ENCODE measurements at places on chromosomes 2 and 18.

DNA sequence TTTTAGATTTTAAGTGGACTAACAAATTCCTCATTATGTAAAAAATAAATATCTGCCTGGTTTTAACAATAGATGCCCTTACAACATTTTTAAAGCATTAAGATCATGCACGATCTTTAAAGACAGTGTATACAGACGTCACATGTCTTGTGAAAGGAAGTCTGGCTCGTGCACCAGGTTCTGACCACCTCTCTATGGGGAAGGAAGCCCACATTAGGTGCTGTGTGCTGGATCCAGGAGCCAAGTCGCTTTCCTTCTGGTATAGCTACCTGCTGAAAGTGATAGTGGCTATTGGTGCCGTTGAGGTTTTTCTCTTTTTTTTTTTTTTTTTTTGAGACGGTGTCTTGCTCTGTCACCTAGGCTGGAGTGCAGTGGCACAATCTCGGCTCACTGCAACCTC, 116.5 kb downstream of the NCK2 start:
- DNase-seq, result no peak

DNA sequence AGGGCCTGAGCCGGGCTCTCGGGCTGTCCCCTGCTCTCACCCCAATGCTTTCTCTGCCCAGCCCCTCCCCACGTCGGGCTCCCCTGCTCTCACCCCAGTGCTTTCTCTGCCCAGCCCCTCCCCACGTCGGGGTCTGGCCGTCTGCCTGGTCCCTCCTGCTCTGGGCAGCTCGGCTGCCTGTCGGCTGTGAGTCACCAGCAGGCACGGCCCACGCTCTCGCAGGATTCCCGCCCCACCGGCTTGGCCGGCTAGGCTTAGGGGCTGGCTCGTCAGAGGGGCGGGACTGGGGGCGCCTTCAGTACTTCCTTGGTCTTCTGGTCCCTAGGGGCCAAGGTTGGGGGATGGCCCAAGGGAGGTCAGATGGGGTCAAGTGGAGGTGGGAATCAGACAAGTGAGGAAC, 3.3 kb downstream of the BOK start:
- DNase-seq, result no peak

DNA sequence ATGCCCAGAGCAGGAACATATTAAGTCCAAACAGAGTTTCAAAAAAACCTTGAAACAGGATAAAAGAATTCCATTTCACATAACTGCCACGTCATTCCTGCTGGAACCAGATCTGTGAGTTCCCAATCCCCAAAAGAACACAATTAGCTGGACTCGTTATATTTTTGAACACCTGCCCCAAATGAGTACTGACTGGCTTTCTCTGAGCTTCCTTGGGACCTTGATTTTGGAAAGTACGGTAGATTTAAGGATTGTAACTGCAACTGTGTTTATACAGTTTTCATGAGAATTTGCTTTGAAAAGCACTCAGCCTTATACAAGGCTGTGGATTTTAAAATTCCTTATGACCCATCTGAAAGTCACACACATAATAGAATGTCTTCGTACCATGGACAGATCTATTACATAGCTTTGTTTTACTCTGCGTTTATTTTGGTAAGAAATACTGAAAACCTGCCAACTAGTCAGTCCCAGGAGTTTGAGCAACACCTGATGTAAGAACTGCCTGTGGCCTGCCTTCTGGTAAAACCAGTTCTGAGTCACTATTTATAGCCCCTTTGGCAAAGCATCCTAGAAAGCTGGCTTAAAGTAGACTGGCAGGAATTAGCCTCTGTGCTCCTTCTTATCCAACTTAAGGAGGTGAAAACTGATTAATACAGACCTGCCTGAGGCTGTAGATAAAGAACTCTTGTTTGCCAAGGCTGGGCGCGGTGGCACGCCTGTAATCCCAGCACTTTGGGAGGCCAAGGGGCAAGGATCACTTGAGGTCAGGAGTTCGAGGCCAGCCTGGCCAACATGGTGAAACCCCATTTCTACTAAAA, 48.1 kb downstream of the MERTK start:
- no peak for DNase-seq

DNA sequence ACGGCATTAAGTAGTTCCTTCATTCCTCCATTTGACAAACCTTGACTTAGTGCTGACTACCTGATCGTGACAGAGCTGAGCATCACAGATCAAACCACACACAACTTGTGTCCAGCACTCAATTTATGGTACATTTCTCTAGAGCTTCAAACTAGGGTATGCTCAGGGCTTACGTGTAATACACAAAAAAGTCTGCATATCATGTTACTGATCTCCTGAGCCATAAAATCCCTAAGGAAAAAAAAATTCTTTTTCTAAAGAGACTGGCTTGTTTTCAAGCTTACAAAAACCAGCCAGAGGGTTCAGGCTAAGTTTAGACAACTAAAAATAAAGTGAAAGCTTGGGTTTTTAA, 88.0 kb upstream of the ALKAL2 start:
- DNase-seq, result no peak

GRCh38 chr2:134216152-134216829, 37.6 kb upstream of the MGAT5 start:
- DNase-seq, result no peak

GRCh38 chr2:25372405-25373268, 30.9 kb upstream of the DNMT3A start:
- no peak for DNase-seq

GRCh38 chr18:72613534-72613930, 69.4 kb upstream of the CBLN2 start:
- DNase-seq, result no peak

- DNase-seq, result no peak
Measured at GRCh38 chr2:241613017-241613780, 23.8 kb downstream of the THAP4 start.

DNA sequence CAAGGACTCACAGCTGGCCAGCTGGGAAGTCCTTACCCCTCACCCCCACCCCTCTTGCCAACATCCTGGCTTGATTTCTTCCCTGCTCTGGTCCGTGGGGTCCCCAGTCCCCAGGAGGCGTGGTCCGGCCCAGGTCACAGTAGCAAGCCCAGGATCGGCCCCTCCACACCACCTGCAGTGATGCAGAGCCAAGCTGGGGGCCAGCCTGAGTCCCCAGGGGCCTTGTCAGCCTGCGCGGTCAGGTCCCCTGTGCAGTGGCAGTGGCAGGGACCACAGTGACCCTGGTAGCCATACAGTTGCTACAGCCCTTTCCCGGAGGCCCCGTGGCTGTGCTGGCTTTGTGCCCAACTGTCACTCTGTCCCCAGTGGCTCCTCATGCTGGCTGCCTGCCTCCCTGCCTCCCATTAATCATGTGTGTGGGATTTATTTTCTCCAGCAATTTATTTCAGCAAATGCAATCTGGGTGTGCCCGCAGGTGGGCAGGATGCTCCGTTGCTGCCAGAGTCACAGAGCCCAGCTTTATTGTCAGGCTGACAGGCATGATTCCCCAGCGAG, 8.8 kb upstream of the PRSS56 start:
- no peak for DNase-seq

DNA sequence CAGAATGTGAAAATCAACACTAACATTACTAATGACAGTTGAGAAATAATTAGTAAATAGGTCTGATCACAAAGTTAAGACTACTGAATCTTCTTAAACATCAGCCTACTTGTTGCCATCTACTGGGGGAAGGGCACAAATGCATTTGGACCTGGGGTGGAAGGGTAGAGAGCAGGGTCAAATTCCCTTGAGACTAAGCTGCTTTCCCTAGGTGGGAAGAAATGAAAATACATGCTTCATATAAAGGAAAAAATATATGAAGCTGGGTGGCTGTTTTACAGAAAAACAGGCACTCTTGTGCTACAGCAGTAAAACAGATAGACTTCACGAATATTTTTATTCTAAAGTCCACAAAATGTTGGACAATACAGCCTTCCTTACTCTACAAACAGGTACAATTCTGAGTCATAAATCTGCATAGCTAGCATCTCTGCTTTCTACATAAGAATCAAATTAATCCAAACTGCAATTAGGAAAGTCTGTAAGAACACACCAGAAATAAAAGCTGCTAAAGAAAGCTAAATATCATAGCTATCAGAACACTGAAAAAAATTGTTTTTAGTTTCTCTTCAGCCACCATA, 10.9 kb downstream of the TRIP12 start:
- no peak for DNase-seq

DNA sequence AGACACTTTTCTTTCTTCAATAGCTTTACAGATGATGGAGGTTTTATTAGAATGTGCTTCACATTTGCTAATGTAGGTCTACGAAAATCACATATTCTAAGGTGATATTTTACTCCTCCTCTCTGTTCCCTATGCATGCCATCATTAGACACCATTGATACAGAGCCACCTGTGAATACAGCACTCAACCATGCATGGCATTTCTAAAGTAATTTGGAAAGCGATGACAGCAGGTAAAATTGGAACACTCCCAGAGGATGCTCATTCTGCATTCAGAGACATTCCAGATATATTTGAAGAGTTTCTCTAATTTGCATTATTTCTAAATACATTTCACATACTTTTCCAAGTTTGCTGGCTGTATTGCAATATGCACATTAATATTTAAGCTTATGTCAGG, 65.3 kb upstream of the RIT2 start:
- no peak for DNase-seq

DNA sequence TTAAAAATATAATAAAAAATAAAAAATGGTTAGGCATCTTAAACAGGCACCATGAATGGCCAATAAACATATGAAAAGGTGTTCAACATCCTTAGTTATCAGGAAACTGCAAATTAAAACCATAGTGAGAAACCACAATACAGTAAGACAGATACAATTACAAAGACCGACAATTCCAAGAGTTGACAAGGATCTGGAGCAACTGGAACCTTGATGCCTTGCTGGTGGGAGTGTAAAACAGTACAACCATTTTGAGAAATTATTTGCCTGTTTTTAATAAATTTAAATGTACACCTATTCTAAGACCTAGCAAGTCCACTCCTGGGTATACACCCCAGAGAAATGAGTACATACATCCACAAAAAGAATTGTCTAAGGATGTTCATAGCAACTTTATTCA, 49.1 kb downstream of the NGEF start:
- DNase-seq, result no peak

- DNase-seq, result no peak
Measured at GRCh38 chr2:136134126-136134525, 16.2 kb upstream of the CXCR4 start.

DNA sequence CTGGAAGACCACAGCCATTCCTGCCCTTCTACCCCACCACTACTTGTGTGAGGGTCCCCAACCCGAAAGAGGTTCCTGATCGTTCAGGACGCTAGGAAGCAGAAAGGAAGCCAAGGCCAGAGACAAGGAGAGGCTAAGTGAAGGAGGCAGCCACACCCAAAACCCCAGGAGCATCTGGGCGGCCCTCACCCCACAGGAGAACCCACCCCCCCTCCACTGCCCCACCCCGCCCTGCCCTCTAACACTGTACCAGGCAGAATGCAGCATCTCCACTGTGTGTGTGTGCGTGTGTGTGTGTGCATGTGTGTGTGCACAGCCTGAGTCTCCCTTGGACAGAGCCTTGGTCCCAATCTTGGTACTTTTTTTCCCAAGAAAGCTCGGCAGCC, 207.5 kb upstream of the HAAO start:
- no peak for DNase-seq

DNA sequence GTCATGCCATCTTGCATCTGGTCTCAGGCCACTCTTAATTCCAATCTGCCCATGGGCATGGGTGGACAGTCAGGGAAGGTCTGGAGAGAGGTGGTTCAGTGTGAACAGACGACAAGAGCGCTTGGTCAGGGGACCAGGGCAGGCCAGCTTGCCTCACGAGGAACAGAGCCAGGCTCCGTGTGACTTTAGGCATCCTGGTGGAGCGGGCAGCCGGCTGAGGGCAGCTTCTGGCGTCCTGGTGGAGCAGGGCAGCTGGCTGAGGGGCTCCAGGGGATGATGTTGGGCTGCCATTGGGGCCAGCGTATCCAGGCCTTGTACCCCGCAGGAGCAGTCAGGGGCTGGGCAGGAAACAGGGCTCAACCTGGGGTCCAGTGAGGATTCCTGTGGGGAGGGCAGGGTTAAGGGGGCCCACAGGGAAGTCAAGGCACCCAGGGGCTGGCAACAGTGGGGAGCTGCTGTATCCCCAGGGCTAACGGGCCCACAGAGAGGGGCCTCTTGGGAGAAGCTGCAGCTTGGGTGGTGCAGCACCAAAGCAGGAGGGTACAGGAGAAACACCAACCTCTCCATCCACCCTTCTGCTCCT, 197.9 kb upstream of the TWIST2 start:
- no peak for DNase-seq

DNA sequence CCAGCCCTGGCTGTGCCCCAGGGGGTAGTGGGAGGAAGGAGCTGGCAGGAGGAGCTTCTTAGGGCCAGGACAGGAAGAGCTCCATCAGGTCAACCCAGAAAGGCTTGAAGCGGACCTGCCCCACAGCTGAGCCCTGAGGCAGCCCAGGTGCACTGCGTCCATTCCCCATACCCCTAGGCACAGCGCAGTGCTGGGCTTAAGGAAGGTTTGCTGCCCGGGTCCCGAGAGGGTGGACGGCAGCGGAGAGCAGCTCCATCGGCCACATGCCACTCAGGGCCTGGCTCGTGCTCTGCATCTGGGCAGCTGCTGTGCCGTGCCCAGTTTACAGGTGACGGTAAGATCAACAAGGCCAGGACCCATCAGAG, 26.4 kb downstream of the DNMT3A start:
- no peak for DNase-seq

GRCh38 chr2:196748123-196748522, 51.4 kb downstream of the GTF3C3 start:
- DNase-seq, result no peak

DNA sequence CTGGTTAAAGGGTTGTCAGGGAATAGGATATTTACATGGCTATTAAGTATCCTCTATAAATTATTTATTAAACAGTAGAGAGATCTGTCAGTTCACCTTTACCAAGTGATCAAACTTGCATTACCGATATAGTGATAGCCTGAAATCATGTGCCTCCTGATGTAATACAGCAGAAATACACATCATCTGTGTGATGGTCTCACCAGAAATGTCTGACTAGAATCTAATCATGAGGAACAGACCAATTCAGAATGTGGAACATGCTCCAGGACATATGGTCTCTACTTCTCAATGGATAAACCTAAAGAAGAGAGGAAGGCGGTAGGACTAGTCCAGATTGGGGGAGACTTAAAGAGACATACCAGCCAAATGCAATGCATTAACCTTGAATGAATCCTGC, 6.2 kb downstream of the VPS54 start:
- DNase-seq, result no peak

DNA sequence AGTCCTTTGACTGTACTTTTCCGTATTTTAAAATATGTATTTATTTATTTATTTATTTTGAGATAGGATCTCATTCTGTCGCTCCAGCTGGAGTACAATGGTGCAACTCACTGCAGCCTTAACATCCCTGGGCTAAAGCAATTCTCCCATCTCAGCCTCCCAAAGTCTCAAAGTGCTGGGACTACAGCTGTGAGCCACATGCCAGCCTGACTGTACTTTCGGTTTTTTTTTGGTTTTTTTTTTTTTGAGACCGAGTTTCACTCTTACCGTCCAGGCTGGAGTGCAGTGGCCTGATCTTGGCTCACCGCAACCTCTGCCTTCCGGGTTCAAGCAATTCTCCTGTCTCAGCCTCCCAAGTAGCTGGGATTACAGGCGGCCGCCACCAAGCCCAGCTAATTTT, 28.9 kb upstream of the CCNYL1 start:
- no peak for DNase-seq

Data from left renal cortex interstitium (tissue), 4 donors.